A549 (cell line): ENCODE measurements at places on chromosomes 13 and 19.

DNA sequence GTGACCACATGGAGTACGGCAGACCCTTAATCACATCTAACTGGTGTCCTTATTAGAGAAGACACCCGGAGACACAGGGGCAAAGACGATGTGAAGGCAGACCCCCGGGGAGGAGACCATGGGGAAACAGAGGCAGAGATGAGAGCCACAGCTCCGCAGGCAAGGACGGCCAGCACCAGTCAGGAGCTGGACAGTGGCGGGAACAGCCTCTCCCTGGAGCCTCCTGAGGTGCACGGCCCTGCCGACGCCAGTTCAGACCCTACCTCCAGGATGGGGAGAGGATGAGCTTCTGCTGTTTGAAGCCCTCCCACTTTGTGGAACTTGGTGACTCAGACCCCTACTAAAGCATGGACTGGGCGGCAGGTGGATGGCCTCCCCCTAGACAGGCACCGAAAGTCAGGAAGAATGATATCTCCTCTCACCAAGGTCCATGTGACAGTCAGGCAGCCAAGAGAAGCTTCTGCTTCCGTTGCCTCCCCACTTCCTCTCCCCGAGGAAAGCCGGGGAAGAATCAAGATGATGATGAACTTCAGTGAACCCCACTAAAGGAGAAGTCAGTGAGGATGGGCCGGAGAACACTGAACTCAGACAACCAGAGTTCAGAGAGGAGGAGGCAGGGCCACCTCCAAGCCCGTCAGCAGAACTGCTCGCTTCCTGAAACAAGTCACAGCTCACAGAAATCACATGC is 25.4 kb downstream of the RAB20 start:
- DNase-seq: no peak

DNA sequence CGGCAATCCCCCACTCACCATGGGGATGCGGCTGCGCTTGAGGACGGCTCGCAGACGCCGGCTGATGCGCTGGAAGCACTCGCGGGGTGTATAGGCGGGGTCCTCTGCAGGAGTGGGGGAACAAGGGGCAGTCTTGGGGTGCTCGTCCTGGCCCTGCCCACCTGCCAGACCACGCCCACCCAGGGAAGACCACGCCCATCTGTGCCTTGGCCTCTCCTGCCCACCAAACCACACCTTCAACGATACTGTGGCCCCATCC is 6.7 kb downstream of the RNU6-9 start:
- DNase-seq: no peak

GRCh38 chr19:43457809-43458208 is 7.6 kb downstream of the LYPD3 start:
- DNase-seq: no peak

GRCh38 chr19:46661735-46662592 is 982 bp upstream of the DACT3 start:
- peak; percentile 96 for DNase-seq

- no peak for DNase-seq
These were observed 38.3 kb upstream of the C13orf46 start for GRCh38 chr13:114012141-114012540.

- DNase-seq: no peak
These were observed 1576.5 kb downstream of the PCDH9 start for GRCh38 chr13:65653613-65654012.

DNA sequence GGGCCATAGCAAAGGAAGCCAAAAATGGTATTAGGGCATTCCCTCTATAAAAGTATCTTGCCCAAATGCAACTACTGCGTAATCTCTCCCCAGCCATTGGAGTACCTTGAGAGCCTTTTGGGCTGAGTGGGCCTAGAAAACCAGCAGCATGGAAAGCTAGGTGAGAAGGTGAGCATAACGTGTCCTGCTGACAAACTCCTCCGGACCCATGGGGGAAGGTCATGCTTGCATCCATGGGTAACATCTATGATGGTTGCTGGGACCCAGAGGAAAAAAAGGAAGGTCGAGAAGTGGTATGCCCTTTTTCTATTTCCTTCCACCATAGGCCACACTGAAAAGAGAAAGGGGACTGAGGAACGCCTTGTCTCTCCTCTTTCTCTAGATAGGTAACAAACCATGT is 57.4 kb downstream of the ZNF728 start:
- DNase-seq: no peak

- DNase-seq: no peak
These were observed 492.0 kb downstream of the FGF9 start for GRCh38 chr13:22162889-22163288.

GRCh38 chr19:39181500-39182173 is 15.1 kb upstream of the NCCRP1 start:
- DNase-seq: no peak

GRCh38 chr13:26623125-26623524 is 65.6 kb downstream of the WASF3 start:
- no peak for DNase-seq

GRCh38 chr19:5302396-5302795 is 38.2 kb downstream of the PTPRS start:
- no peak for DNase-seq

DNA sequence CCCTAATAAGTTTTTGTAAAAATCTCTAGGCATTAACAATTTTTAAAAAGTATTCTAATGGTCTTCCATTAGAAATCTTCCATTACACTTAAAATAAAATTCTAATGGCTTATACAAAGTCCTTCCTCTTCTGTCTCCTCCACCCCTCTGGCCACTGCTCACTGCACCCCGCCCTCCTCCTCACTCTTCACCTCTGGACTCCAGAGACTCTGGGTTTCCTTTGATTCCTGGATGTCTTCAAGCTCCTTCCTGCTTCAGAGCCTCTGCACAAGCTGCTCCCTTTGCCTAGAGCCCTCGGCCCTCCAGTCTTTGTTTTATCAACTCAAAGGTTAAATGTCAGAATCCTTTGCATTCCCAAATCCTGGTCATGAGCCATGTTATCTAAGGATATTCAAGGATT is 20.8 kb downstream of the TNFSF14 start:
- no peak for DNase-seq

GRCh38 chr13:110593430-110594130 is 21.8 kb upstream of the NAXD start:
- peak; percentile 54 for DNase-seq
